ENCODE measurements at places on chromosomes 2 and 18.
A peak's percentile ranks its signal among the peaks of the same experiment; 100 is the strongest.

- DNase-seq: no peak
These were observed 35.3 kb upstream of the MRPL33 start for GRCh38 chr2:27736031-27736889.

- DNase-seq: no peak
These were observed 428.1 kb downstream of the MEIS1 start for GRCh38 chr2:66862885-66863650.

DNA sequence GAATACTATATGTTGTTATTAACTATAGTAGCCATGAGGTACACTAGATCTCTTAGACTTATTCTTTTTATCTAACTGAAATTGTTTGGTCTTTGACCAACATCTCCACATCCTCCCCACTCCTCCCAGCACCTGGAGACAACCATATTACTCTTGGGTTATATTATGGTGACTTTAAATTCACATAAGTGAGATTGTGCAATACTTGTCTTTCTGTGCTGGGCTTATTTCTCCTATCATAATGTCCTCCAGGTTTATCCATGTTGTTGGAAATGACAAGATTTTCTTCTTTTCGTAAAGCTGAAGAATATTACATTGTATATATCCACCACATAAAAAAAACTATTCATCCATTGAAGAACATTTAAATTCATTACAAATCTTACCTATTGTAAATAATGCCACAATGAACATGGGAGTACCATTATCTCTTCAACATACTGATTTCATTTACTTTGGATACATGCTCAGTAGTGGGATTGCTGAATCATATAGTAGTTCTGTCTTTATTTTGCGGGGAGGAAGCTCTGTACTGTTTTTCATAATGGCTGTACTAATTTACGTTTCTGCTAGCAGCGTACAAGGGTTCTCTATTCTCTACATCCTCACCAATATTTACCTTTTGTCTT is 159.2 kb upstream of the SCN7A start:
- DNase-seq: no peak

DNA sequence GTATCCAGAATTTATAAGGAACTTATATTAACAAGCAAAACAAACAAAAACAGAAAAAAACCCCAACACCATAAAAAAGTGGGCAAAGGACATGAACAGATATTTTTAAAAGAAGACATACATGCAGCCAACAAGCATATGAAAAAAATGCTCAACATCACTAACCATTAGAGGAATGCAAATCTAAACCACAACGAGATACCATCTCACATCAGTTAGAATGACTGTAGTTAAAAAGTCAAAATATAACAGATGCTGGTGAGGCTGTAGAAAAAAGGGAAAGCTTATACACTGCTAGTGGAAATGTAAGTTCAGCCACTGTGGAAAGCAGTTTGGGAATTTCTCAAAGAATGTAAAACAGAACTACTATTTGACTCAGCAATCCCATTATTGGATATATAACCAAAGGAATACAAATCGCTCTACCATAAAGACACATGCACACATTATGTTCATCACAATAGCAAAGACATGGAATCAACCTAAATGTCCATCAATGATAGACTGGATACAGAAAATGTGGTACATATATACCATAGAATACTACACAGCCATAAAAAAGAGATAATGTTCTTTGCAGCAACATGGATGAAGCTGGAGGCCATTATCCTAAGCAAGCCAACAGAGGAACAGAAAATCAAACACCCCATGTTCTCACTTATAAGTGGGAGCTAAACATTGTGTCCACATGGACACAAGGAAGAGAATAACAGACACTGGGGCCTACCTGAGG is 25.3 kb downstream of the PREPL start:
- no peak for DNase-seq

DNA sequence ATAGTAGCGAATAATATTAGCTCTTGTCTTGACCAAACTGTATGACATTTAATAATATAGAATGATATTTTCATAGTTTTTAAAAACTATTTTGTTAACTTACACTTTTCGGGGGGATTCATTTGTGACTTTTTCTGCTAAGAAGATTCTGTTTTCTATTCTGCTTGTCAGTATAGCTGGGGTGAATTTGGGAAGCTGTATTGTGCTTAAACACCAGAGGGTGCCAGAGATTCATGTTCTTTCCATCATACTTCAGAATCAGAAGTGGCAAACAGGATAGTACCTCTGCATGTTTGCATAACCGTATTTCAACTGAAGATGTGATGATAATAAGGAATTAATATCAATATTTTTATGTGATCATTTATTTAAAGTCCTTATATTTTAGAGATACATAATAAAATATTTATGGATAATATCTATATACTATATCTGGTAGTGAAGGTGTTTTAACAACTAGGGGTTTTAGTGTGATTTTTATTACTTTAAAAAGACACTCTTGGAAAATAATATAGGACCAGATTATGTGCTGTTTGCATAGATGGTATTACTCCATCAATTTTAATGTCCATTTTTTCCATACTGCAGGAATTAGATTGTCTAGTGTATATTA is 81.0 kb downstream of the TAF4B start:
- DNase-seq: peak; percentile 15

DNA sequence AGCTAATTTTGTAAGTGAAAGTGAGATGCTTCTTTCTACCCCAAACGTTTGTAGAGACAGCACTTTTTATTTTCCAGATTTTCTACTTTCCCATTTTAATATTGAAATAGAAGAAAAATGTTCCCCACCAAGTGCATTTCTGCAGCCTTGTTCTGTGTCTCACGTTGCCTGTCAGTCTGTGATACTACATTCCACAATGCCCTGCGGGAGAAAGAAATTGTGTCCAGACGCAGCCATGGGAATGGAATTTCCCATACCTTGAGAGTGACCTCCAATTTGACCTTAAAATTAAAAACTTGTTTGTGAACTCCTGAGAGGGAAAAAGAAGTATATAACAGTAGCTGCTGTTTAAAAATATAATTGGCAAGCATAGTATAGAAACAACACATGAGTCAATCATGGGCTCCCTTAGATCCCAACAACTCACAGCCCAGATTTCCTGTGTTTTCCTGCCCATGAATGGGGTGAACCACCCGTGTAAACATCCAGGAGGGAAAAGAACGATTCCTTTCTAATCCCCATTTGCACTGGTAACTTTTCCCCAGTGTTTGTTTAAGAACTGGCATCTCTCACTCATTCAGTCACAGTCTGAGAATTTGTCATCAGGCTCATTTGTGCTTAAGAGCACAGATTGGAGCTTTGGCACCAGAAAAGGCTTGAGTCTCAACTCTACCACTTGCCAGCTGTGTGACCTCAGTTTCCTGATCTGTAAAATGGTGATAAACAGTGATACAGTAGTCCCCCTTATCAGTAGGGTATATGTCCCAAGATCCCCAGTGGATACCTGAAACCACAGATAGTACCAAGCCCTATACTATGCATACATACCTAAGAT is 166.1 kb upstream of the ZNF521 start:
- no peak for DNase-seq

- DNase-seq: no peak
These were observed 86.3 kb upstream of the EFEMP1 start for GRCh38 chr2:56009758-56010458.

DNA sequence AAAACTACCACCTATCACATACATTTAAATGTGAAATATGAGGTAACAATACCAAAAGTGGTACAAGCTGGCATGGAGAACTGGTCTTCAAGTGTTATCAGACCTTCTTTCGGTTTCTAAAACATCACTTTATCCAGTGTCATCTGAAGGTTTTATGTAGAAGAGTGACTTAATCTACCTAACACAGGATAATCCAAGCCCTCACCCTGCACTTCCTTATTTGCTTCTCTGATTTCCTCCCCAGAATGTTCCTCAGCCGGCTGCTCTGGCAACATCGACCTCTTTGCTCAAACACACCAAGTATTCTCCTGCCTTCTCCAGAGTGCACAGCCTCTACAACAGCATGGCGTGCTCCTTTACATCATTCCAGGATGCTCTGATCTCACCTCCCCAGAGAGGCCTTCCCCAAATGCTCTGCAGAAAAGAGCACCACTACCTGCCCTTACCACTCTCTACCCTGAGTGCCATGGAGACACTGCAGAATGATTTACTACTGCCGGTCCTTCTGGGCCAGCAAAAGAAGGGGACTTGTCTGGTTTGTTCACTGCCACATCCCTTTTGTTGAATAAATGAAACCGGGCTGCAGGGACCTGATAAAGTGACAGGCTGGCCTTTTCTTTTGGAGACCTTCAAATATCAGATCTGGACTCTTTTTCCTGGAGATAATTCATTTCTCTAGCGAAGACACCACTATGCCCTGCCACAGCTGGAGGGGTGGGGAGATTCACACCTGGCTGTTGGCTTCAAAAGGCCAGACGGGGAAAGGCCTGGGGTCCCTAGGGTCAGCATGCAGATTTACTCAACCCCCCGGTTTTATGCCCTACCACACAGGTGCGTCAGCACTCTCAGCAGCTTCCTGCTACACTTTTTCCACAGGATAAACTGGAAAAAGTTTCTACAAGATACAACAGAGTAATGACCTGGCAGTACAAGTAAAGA is 42.0 kb downstream of the TTR start:
- no peak for DNase-seq

DNA sequence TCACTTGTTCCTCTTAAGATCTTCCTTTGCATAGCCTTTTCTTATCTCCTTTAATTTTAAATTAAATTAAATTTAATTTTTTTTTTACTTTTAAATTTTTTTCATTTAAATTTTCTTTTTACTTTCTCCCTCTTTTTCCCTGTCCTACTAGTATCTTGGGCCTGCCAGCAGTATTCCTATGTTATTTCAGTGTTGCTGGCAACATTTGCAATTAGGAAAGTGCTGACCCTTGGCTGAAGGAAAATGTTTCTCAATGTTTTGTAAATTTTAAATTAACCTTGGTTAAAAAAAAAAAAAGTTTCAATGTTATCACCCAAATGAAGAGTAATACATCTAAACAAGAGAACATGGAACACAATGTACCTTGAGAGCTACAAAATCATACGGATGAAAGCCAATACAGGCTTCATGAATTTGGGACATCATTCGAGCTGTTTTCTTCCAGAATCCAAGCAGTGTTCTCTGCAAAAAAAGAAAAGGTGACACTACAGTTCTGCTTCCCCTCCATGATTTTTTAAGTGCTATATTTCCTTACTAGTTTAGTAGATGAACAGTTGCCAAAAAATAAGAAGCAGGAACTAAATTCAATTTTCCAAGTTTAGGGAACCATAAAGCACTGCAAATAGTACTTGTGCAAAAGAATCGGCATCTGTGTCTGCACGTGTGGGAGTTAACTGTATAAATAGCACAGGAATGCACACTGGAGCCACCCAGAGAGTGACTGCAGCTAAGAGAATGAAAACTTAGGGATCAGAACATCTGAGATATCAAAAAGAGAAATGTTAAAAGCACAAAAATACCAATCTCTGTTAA is 55.8 kb downstream of the ICA1L start:
- no peak for DNase-seq

DNA sequence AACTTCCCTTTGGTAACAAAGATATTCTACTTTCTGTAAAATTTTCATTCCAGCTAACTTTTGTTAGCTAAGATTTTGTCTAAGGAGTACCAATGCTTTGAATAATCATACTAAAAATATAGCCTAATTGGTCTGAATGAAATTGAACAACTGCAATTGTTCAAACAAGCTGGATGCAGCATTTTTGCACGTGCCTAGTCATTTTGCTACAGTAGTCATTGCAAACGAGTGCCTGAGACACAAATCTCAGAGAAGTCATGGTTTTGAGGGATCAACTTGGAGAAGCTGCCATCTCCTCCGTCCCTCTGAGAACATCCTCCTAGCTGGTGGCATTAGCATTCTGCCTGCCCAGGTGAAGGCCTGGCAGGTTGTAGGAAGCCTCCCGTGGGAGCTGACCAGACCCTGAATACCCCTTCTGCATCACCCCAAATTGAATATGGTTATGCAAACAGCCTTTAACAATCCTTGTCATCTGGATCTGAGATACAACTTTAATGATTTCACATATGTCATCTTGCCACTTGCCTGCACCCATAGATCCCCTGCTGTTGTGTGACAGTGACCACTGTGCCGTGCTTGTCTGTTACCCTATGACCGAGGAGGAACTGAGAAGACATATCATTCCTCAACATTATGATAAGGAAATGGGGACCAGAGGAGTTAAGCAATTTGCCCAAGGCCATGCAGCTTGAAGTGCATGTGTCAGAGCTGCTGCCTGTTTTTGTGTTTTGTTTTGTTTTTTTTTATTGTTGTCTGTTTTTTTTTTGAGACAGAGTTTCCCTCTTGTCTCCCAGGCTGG is 29.1 kb upstream of the MGAT4A start:
- DNase-seq: no peak

DNA sequence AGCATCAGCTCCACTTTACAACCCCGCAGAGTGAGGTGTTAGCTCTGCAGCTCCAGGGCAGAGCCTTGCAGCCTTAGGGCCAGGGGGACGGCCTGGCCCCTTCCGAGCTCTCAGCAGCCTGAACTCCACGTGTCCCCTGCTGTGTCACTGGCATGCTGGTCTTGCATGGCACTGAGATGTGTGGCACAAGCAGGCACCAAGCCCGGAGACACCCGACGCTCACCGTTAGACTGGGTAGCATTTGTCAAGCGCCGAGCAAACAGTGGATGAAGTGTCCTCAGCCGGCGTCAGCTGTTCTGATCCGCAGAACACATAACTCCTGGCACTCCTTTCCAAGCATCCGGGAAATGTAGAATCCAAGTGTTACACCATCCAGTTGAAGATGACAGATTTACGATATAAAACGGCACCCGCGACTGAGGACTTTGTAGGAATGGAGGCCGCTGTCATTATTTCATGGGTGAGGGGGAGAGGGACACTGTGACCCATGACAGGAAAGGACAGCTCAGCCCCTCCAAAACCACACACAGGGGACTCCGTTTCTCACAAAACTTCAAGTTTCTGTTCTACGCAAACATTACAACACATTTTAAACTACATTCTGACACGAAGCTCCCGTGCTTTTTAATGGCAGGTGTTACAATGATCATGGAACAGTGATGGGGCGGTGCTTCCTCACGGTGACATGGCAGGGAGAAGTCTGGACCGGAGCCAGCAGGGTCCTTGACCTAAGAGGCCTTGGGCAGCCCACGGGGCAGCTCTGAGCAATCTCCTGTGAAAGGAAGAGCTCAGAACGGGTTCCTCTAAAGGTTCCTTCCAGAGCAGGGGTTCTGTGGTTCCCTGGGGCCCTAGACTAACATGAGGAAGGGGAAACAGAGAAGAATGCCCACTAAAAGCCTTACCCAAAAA is 89.4 kb downstream of the HDAC4 start:
- DNase-seq: no peak

DNA sequence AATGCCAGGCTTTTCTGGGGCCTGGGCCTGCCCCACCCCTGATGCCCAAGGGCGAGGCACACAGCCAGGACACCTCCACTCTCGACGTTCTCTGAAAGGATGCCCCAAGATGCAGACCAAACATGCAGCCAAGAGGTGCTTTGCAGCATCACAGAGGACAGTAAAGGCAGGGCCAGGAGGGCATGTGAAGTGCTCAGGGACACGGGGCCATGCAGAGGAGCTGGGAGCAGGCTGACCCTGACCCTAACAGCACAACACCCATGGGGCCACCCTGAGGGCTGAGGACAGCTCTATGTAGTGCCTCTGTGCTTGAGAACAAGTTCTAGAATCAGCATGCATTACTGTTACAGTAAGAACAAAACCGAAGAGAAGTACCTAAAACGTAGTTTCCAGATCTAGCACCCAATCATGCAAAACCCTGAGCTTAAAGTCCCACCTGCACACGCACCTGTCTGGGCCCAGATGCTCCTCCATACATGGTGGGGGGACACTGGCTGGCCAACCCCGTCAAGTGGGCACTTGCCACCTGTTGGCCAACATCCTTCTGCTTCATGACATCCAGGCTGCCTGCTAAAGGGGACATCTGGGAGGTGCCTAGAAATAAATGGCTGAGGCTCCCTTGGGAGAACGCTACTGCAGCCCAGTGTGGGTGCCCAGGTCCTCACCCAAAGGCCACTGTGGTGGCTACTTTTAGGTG is 15.4 kb downstream of the HS6ST1 start:
- no peak for DNase-seq
